Smooth muscle cell of trachea (primary cell): ENCODE measurements at places on chromosomes 12 and 14. TPM values are rescaled to one million over a fixed set of nuclear protein-coding genes. Genes with fewer than 3 reads are reported as not detected.

Gene APOF
- not detected in 2 replicates for total RNA-seq

Gene TTC6
- total RNA-seq, result under 0.01 and 0.15 TPM in 2 replicates

Gene GLI1
- 1.2 and 1.6 TPM in 2 replicates for total RNA-seq

Gene MMP14
- total RNA-seq, result 468 and 649 TPM in 2 replicates
